ENCODE measurements at places on chromosomes 11 and 22. TPM values are rescaled to one million over a fixed set of nuclear protein-coding genes. Genes with fewer than 3 reads are reported as not detected.

Gene OR8K3
- not detected for total RNA-seq

- DNase-seq: no peak
Observed at GRCh38 chr22:26671317-26672059, 14.1 kb downstream of the MIAT start.

GRCh38 chr22:39577366-39577765, 6.8 kb downstream of the CACNA1I start:
- DNase-seq: no peak

GRCh38 chr11:5200582-5200981, at the start of gene OR51V1:
Gene OR51V1 (minus strand): TSS chr11:5200682. CDS start chr11:5200682, 0 bp downstream.
- DNase-seq: no peak

Gene FDX1
- total RNA-seq: 11.7 TPM

DNA sequence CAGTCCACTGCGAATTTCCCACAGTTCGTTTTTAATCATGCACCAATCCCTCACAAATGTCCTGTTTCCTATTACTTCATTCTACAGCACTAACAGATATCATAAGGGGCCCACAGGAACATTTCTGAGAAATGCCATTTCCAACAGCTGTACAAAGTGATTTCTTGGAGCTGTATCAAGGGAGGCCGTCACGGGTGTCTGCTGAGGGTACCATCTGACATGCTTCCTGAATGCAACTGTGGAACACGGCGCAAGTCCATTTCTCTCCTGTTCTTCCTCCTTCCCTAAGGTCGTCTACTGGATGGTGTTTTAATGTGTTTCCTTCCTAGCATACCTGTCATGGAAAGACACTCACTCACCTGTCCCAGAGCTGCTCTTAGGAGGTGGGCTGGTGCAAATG, 320.7 kb downstream of the LARGE1 start:
- DNase-seq: no peak

DNA sequence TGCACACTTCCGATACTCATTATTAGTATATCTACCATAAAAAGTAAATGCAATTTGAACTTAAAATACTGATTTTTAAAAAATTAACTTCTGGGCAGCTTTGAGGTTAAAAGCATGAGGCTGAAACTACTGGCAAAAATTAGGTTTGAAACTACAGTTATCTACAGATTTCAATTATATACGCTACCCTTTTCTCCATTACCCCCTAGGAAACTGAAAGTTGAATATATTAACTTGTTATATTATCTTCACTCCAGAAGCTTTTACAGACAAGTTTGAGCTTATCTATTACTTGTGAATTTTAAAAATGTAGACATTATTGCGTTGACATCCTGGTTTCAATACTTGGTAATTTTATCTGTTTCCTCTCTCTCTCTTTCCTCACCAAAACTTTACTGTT, 96.7 kb upstream of the DDI1 start:
- no peak for DNase-seq
